Cardiac septum (tissue), 1 donor: ENCODE measurements at places on chromosomes 4 and X.

DNA sequence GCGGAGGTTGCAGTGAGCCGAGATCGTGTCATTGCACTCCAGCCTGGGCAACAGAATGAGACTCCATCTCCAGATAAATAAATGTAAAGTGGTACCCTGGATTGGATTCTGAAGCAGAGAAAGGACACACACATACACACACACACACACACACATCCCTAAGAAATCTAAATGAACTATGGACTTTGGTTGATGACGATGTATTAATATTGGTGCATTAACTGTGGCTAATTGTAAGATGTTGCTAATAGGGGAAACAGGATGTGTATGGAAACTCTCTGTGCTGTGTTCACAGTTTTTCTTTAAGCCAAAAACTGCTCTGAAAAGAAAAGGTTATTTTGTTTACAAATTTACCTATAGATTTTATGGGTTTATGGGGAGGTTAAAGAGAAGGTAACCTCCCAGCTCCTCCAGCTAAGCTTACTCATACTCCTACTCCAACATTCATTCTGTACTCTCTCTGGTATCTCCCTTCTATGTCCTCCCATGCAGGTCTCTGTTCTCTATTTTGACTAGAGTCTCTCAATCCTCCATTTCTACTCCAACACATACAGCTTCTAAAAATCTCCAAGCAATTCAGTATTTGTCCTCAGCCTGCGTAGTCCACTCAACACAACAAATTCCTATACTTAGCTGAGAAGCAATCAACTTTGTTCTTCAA is 46.5 kb upstream of the RELL1 start:
- DNase-seq: no peak

DNA sequence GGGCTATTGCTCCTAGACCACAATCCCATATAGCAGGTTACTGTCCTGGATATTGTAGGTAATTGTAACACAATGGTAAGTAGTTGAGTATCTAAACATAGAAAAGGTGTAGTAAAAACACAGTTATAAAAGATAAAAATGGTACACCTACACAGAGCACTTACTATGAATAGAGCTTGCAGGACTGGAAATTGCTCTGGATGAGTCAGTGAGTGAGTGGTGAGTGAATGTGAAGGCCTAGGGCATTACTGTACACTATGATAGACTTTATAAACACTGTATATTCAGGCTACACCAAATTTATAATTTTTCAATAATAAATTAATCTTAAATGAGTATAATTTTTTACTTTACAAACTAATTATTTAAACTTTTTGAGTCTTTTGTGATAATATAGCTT is 425.7 kb downstream of the PABPC4L start:
- no peak for DNase-seq

- DNase-seq: no peak
Measured at GRCh38 chr4:102477657-102478056, 23.5 kb upstream of the NFKB1 start.

- DNase-seq: peak; percentile 41
Measured at GRCh38 chrX:69151866-69152284, 13.4 kb downstream of the PJA1 start.

- no peak for DNase-seq
Measured at GRCh38 chr4:74873545-74874301, 59.2 kb upstream of the PARM1 start.

DNA sequence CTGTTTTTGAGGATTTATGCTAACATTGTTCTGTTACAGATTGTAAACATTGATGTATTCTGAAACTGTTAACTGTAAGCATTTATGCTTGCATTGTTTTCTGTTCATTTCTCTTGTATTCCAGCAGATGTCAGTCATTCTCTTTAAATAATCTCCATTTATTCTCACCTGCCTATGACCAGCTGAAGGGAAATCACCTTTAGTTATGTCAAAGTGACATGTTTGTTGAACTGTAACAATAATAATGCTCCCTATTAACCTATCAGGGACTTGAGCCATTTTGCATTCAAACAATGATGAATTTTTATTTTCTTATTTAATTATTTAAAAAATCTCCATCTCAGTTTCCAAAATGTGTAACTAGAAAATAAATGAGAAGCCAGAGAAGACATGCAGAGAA is 58.0 kb downstream of the SPCS3 start:
- DNase-seq: no peak

- no peak for DNase-seq
Measured at GRCh38 chrX:40383360-40383759, 197.4 kb upstream of the ATP6AP2 start.

DNA sequence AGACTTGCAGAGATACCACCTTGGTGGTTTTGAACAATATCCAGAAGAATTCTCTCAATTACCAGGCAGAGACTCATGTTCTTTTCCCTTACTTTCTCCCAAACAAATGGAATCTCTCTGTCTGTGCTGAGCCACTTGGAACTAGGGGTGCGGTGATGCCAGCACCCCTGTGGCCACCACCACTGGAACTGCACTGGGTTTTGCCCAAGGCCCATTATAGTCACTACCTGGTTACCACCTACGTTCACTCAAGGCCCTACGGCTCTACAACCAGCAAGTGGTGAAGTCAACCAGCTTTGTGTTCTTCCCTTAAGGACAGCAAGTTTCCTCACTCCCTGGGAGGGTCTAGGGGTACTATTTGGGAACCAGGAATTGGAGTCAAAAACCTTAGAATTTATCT is 1183.7 kb downstream of the FSTL5 start:
- DNase-seq: no peak

DNA sequence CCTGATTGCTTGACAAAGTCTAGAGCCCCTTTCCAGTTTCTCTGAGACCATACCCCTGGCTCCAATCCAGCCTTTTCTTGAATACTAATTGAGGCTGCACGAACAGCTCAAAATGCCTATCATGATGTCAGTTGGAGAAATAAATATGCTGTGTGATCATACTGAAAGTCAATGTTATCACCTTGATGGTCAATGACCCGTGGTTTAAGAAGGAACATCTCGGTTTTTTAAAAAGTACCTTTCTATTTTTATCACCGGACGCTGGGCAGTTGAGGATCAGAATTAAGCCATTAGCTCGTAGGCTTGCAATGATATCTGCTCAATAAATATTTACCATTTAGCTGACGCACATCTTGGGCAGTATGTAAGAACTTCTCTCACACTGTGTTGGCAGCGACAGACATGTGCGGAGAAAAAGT is 852 bp upstream of the WDR44 start:
- DNase-seq: no peak
